ENCODE measurements at places on chromosomes 11 and 22. TPM values are rescaled to one million over a fixed set of nuclear protein-coding genes. Genes with fewer than 3 reads are reported as not detected.

Gene PNPLA5
- total RNA-seq = not detected

Gene FJX1
- 28.2 TPM for total RNA-seq

Gene SLC25A17
- 23.7 TPM for total RNA-seq

Gene MMP8
- total RNA-seq = not detected

All from A549 treated with Hydrocortisone at 1 μM for 4 hours (cell line).